ENCODE measurements at places on chromosomes 7 and 10.

- no peak for DNase-seq
Measured at GRCh38 chr7:106344211-106344610, 59.4 kb upstream of the NAMPT start.

- no peak for DNase-seq
Measured at GRCh38 chr7:130732980-130733930, 752 bp downstream of the KLF14 start.

DNA sequence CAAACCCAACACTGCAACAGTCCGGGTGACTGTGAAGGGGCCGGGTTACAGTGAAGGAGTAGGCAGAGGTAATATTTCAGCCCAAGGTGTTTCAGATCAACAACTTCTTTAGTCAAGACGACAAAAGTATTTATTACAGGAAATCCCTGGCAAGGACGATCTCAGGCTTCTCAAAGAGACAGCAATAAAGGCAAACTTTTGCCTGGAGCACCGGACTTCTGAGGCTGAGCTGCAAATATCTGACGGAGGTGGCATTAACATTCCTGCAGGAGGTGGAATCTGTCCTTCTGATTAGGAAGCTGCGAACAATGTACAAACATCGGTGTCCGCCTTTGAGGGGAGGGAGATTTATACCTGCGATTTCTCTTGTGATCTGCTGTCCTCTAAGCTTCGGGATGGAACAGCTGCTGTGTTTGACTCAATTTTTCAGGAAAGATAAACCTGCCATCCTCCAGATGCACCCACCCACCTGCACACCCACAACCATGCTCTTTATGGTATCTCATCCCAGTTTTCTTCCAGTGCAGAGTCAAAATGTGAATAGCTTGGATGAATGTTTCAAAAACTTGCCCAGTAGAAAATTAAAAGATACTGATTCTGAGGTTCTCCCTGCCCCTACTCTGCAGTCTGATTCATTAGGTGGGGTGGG is 32.1 kb downstream of the EMX2 start:
- no peak for DNase-seq

DNA sequence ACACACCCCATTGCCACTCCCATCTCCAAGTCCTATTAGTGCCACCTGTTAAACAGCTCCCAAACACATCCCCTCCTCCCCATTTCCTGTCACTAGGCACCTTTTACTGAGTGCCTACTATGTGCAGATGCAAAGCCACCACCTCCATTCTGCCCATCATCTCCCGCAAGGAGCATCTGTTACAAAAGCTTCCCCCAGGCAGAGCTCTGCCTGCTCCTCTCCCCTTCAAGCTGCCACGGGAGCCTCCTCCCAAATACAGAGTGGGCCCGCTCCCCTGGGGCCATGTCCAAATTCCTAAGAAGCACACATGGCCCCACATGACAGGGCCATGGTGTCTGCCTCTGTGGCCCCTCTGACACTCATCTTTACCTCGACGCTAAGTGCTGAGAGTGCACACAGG is 149.7 kb downstream of the OAT start:
- DNase-seq: no peak

- DNase-seq: no peak
Measured at GRCh38 chr7:40526951-40527715, 392.3 kb downstream of the SUGCT start.

GRCh38 chr7:149708026-149708425 is 65.4 kb downstream of the ZNF467 start:
- no peak for DNase-seq

DNA sequence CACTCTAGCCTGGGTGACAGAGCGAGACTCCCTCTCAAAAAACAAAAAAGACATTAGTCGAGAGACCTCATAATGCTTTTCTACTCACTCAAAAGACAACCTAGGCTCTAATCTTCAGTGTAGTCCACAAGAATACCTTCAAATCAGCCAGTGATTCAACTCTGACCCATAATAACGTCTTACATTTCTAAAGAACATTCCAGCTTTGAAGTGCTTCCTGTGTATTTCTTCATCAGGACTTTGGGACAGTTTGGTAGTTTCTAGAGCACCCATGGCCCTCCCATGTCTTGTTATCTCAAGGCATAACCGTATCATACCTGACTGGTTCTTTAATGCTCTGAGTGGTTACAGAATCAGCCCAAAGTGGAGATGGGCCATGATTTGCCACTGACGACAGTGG is 221.3 kb downstream of the SKIDA1 start:
- DNase-seq: no peak

GRCh38 chr10:49606981-49607535 is 3.1 kb upstream of the SLC18A3 start:
- DNase-seq: peak; percentile 40

GRCh38 chr7:70104243-70104642 is 506.0 kb downstream of the AUTS2 start:
- DNase-seq: no peak

GRCh38 chr10:78524941-78525340 is 491.3 kb downstream of the RPS24 start:
- DNase-seq: no peak

GRCh38 chr10:77228559-77228958 is 409.0 kb downstream of the KCNMA1 start:
- no peak for DNase-seq

DNA sequence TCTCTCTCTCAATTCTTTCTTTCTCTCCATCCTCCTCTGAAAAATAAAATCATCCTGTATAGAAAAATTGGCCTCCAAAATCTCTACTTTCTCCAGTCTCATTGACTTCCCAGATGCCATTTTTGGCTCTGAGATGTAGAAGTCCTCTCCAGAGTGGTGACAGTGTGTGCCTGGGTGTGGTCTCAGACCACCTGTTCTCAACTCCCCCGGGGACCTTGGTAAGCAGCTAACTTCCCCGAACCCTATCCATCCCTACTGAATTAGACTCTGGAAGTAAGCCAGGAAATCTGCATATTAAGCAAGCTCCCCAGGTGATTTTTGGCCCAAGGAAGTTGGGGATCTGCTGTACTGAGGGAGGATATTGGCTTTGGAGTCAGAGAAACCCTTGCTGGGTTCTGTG is 120.5 kb downstream of the WDR11 start:
- no peak for DNase-seq

DNA sequence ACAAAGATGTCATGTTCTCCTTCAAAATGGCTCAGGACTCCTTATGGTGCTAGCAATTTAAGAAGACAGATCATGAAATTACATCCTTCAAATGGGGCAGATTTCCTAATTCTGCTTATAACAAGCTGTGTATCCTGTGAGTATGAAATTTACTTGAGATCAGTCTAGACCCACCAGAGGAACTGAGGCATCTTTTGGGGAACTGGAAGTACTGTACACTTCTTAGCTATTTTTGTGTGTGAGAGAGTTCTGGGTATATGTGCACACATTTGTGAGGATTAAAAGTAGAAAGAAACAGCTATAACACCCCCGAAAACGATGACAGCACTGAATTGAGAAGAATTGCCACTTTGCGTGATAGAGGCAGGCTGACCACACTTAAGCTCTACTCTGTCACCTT is 187.0 kb upstream of the CCDC6 start:
- no peak for DNase-seq

- DNase-seq: no peak
Measured at GRCh38 chr10:65172249-65172648, 1651.0 kb downstream of the REEP3 start.

- no peak for DNase-seq
Measured at GRCh38 chr7:111223802-111224253, 132.9 kb downstream of the LRRN3 start.

- no peak for DNase-seq
Measured at GRCh38 chr7:150956395-150957132, 21.6 kb downstream of the KCNH2 start.

- DNase-seq: no peak
Measured at GRCh38 chr7:148935451-148935850, 51.4 kb upstream of the EZH2 start.

DNA sequence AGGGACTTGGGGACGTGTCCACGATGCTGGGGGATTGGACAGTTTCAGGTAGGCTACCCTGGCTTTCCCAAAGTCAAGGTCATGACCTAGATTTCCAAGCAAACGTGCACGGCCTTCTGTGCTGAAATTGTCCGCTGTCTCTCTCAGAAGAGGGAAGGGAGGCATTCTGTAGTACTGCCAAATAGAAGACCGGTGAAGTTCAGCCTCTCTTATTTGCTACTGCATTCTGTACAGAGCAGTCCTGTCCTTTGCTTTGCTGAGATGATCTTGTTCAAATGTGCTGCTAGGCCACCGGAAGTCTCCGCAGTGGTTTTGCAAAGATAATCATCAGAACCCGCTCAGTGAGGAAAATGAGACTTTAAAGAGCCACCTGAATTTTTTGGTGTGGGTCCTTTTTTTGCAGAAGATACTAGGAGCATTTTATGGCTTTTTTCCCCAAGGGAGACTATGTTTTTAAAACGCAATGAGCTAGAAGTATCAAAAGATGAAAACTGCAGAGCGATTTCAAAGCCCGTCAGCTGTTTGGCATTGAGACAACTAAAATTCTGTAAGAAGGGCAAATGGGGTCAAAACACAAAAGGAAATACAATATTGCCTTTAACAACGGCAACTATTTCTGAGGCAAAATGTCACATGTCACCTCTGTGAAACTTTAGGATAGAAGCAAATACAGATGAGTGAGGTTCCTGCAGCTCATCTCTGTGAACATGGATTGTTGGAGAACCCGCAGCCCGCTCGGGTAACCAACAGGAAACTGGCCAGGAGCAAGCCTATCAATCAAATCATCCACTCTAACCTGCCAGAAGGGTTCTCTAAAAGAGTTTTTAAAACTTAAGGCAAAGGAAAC is 1.3 kb upstream of the NMT2 start:
- DNase-seq: peak; percentile 23

- no peak for DNase-seq
Measured at GRCh38 chr10:122301055-122301810, 30.1 kb downstream of the BTBD16 start.

GRCh38 chr7:29258951-29259350 is 64.4 kb downstream of the CHN2 start:
- no peak for DNase-seq

- no peak for DNase-seq
Measured at GRCh38 chr10:35633006-35633980, 8.8 kb downstream of the FZD8 start.

DNA sequence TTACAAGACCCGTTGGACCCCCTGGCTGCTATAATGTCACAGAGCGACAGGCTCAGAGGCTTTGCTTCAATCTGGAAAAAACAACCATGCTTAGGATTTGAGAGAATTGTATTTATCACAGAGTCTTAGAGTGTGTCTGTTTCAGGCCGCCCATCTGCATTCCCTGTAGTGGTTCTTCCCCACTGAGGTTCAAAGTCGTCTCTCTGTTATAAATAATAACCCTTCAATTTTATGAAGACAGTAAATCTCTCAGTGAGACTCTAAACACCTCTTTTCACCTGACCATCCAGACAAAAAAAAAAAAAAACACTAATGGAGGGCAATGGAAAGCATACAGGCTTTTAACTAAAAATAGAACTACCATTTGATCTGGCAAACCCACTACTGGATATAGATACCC is 565.4 kb upstream of the AUTS2 start:
- DNase-seq: no peak

GRCh38 chr10:22029445-22030236 is 26.1 kb upstream of the DNAJC1 start:
- DNase-seq: no peak

GRCh38 chr7:137728426-137728825 is 118.3 kb downstream of the DGKI start:
- no peak for DNase-seq

GRCh38 chr10:113474752-113475151 is 78.1 kb upstream of the HABP2 start:
- no peak for DNase-seq

- DNase-seq: no peak
Measured at GRCh38 chr7:40827222-40828085, 692.6 kb downstream of the SUGCT start.

GRCh38 chr7:107016312-107016711 is 28.2 kb upstream of the PRKAR2B start:
- DNase-seq: no peak

DNA sequence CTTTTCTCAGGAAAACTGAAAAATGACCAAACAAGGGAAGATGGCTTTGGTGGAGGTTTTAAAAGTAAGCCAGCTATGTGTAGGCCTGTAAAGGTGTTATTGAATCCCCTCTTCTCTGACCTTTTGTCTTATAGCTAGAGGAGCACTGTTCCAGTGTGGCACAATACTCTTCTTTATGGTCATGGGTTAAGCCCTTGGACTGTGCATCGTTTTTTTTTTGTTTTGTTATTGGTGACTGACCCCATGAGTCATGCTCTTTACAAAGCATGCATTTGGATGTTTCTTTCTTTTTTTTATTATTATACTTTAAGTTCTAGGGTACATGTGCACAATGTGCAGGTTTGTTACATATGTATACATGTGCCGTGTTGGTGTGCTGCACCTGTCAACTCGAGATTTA is 19.6 kb upstream of the FAM25A start:
- no peak for DNase-seq

DNA sequence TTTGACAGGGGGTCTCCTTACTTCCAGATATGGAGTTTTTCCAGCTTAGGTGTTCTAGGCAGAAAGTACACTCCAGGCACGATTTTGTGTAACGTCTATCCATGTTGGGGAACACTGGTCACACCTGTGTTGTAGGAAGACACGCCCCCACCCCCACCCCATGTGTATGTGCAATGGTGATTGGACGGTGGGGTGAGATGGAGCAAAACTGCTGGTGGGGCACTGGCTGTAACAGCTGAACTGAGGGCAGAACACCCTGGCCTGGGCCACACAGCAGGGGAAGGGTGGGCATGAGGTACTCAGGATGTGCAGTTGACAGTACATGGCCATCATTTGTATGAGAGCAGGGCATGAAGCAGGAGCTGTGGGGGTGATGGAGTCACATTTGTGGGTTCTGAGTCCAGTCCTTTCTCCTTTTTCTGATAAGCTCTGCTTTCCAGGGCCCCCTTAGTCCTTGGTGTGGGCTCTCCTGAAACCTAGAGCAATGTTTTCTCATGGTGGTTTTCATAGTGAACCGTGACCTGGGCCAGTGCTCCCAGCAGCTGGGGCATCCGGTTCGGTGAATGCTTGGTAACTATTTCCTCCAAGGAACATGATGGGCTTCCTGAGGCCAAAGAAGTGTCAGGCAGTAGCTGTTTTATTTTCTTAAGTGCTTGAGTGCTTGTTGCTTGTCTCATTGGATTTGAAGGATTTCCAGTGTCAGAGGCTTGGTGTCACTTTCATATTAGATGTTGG is 63.4 kb upstream of the AQP1 start:
- DNase-seq: no peak

- DNase-seq: no peak
Measured at GRCh38 chr7:86958380-86958779, 101.1 kb downstream of the ELAPOR2 start.

DNA sequence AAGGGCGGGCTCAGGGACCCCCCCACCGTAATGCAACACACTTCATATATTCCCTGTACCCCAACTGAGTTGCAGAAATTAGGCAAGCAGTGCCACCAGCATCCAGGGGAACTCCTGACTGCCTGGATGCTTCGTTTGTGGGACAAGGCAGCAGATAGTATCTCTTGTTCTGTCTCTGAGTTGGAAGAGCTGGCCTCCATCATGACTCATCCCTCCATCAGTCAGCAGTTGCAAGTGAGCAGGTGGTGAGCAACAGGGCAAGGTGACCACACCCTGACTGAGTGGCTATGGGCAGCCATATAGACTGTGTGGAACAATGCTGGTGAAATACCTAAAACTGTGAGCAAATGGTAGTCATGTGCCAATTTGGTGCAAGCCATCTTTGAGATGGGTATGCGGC is 22.8 kb upstream of the ADAMTS14 start:
- DNase-seq: no peak

Data from activated CD8-positive, alpha-beta memory T cell treated with anti-CD3 and anti-CD28 coated beads for 1 hour (primary cell).